Regular cardiac myocyte (primary cell): ENCODE measurements at places on chromosomes 3 and 15. TPM values are rescaled to one million over a fixed set of nuclear protein-coding genes. Genes with fewer than 3 reads are reported as not detected.

Gene ALDH1L1
- total RNA-seq: 2.1 and 4.8 TPM in 2 replicates

Gene GOLGA6L10
- under 0.01 and 0.19 TPM in 2 replicates for total RNA-seq

Gene CPN2
- not detected in 2 replicates for total RNA-seq

Gene SCN10A
- not detected in 2 replicates for total RNA-seq

Gene CPLX3
- not detected in 2 replicates for total RNA-seq

Gene C3orf85
- not detected in 2 replicates for total RNA-seq

Gene SEMA5B
- under 0.01 and 0.28 TPM in 2 replicates for total RNA-seq

Gene P2RY13
- total RNA-seq: not detected in 2 replicates

Gene RTP4
- total RNA-seq: 0.58 and 0.85 TPM in 2 replicates

Gene SLC25A26
- total RNA-seq: 15.1 and 31.6 TPM in 2 replicates

Gene C2CD4B
- 0.19 and 0.28 TPM in 2 replicates for total RNA-seq

Gene CCDC33
- total RNA-seq: not detected in 2 replicates

Gene ITIH1
- total RNA-seq: 0.56 TPM in 1 of 2 replicates, not detected in the other

Gene PLCB2
- under 0.01 and 0.38 TPM in 2 replicates for total RNA-seq

Gene LRRIQ4
- 0.19 TPM in 1 of 2 replicates, not detected in the other for total RNA-seq

Gene TEX55
- not detected in 2 replicates for total RNA-seq
